ENCODE measurements at places on chromosomes 13 and 19. TPM values are rescaled to one million over a fixed set of nuclear protein-coding genes. Genes with fewer than 3 reads are reported as not detected.

DNA sequence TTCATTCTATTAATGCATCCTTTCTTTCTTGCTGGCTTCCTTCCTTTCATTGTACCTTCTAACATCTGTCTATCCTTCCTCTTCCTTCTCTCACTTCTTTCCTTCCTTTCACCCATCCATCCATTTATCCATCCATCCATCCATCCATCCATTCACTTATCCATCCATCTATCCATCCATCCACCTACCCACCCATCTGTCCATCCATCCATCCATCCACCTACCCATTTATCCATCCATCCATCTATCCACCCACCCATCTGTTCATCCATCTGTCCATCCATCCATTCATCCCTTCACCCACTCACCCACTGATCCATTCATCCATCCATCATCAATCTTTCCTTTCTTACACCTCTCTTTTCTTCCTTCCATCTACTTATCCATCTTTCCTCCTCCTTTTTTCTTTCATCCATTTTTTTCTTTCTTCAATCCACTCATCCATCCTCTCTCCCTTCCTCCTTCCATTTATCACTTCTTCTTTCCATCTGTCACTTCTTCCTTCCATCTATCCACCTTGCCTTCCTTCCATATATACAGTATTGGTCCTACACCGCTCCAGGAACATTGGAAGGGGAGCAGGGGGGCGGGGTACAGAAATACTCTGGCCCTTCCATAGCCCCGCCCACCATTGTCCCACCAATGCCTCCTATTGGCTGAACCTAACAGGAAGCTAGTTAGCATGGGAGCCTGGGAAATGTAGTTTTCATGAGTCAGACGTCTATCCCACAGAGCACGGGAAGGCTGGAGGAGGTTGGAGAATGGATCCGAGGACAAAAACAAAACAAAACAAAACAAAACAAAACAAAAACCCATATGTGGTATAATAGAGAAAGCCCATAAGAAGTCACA, 45.9 kb downstream of the MBD3L1 start:
- no peak for DNase-seq

- DNase-seq, result no peak
These were observed 83.1 kb downstream of the ABCC4 start for GRCh38 chr13:95217920-95218830.

DNA sequence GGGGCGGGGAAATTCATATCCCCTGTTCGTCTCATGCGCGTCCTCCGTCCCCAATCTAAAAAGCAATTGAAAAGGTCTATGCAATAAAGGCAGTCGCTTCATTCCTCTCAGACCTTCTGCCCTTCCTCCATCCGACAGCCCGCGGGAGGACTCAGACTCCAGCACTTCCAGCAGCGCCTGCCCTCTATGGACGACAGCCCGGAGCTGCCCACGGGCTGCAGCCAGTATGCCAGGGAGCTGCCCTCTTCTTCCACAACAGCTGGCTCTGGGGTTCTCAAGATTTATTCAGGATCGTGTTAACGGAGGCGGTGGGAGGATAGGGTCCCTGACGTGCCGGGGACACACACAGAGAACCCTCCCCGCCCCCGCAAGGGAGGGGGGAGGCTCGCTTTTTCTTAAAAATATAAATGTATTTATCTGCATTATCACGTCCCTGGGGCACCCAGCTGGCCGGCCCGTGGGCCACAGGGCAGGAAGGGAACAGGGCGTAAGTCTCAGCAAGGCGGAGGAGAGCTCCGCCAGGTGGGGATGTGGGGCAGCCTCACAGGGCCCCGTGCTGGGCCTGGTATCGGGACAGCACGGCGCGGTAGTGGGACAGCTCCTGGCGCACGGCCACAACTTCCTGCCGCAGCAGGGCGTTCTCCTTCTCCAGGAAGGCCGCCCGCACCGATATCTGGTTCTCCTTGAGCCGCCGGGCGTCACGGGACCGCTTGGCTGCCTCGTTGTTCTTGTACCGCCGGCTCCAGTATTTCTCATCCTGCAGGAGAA, 6.7 kb downstream of the DBP start:
- no peak for DNase-seq

DNA sequence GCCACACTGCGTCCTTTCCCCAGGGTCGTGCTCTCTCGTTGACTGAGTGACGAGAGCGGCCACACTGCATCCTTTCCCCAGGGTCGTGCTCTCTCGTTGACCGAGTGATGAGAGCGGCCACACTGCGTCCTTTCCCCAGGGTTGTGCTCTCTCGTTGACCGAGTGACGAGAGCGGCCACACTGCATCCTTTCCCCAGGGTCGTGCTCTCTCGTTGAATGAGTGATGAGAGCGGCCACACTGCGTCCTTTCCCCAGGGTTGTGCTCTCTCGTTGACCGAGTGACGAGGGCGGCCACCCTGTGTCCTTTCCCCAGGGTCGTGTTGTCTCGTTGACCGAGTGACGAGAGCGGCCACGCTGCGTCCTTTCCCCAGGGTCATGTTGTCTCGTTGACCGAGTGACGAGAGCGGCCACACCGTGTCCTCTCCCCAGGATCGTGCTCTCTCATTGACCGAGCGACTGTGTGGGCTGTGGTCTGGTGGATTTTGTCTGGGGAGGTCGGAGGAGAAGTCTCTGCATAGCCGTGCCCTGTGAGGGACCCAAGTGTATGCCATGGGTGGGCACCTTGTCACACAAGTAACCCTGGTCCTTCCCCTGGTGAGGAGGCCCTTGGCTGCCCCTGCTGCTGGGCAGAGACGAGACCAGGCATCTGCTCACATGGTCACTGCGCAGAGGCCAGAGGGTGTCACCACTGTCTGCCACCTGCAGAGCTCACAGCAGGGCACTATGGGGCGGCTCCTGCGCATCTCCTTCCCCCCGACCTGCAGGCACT, 107.7 kb downstream of the KDM4B start:
- DNase-seq, result no peak

The F7 gene
- total RNA-seq, result 0.48 TPM

The FXYD7 gene
- not detected for total RNA-seq

GRCh38 chr13:73039201-73040108, 19.4 kb upstream of the KLF5 start:
- no peak for DNase-seq

- no peak for DNase-seq
These were observed 238.3 kb downstream of the TEX29 start for GRCh38 chr13:111558700-111559088.

DNA sequence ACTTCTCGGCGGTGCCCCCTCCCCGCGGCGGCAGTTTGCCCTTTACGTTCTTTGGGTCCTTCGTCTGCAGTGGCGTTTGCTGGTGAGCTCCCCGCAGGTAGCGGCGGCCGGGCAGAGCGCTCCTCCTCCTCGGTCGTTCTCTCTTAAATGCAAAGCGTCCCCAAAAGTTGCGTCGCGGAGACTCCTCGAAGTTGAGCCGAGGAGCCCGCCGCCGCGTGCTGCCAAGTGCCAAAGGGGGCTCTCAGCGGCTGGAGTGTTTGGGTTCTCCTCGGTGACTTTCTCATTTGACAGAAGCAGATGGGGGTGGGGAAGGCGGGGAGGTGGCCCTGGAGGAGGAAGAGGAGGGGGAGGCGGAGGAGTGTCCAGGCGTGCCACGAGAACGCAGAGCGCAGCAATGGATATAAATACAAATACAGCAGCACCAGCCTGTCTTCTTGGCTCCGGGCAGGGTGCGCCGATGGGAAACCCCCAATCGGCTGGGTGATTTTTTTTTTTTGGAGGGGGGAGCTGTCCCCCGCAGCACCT, at the start of gene SOX21:
Gene SOX21 (minus strand): TSS at position 259 of the 525 bp plus-strand sequence. CDS start 496 bp downstream, outside the sequence.
- no peak for DNase-seq

DNA sequence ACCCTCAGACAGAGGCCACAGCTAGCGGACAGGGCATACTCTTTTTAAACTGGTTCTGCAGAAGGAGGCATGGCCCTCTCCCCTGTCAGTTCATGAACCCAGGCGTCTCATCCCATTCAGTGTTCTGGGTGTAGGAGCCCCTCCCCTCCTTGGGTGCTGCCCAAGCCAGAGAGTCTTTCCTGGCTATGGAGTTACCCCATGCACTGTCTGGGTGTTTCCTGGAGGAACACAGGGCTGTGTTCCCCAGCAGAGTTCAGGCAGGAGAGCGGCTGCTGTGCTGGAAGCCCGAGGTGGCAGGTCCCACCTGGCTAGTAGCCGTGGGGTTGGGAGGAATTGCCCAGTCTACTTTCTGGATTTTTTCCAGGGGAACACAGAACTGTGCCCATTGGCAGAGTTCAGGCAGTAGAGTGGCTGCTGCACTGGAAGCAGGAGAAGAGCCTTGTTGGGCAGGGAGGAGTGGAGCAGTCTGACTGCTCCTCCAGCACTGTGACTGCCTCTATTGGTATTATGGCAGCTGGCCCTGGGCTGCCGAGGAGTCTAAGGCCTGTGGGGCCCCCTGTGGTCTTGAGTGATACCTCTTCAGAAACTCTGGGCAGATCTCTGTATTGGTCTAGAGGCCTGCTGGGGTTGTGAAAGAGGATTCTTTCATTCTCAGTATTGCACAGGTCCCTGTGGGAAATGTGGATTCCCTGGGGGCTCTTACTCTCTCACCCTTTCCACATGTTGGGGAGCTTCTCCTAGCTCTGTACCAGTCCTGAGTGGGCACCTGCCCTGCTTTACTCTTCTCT, 168.3 kb downstream of the PCDH20 start:
- no peak for DNase-seq

GRCh38 chr19:872266-872951, 12.9 kb downstream of the CFD start:
- DNase-seq, result no peak

The VSTM2B gene
- not detected for total RNA-seq

The CACNG8 gene
- total RNA-seq, result not detected

The LGALS14 gene
- not detected for total RNA-seq

DNA sequence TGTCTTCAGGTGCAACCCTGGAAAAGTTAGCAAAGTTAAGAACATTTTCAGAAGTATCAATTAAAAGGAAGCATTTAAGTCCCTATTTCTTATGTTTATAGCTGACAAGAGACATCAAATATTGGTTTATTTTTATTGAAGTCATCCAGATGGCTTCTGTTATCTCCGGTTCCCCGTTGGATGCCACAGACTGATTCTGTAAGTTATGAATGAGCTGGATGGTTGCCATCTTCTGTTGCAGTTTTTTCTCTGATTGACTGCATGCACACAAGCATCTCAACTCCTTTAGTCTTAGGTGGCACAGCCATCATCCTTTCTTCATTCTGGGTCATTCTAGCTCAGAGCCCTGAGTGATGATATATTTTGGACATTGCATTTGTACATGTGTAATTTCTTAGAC, 10.6 kb upstream of the OXGR1 start:
- DNase-seq, result no peak

The ZNF443 gene
- 4.2 TPM for total RNA-seq

- no peak for DNase-seq
These were observed 77.3 kb upstream of the KL start for GRCh38 chr13:32938907-32939306.

The PROZ gene
- total RNA-seq, result not detected

GRCh38 chr13:106537521-106537920, 2.1 kb upstream of the EFNB2 start:
- no peak for DNase-seq

DNA sequence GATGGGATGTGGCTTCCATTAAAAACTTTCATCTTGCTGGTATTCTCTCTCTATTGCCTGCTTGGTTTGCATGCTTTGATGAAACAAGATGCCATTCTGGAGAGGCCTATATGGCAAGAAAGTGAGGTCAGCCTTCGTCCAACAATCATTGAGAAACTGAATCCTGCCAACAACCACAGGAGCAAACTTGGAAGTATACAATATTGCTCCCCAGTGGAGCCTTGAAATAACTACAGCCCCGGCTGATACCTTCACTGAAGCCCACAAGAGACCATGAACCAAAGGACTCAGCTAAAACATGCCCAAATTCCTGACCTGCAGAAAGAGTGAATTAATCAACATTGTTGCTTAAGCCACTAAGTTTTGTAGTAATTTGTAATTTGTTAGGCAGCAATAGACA, 82.5 kb upstream of the FGF14 start:
- no peak for DNase-seq

Measured in breast epithelium (tissue), 4 donors.